ENCODE measurements at places on chromosomes 3 and 15. TPM values are rescaled to one million over a fixed set of nuclear protein-coding genes. Genes with fewer than 3 reads are reported as not detected.

BLM gene
- 11.6 TPM for total RNA-seq

WNT7A gene
- total RNA-seq: not detected

GPR160 gene
- total RNA-seq: 0.86 TPM

PLIN1 gene
- total RNA-seq: 1.8 TPM

FES gene
- 13.5 TPM for total RNA-seq

HGD gene
- total RNA-seq: not detected

RNF111 gene
- 16.3 TPM for total RNA-seq

XIRP1 gene
- total RNA-seq: 52.4 TPM
